ENCODE measurements at places on chromosomes 12 and 14.

- DNase-seq, result no peak
These were observed 242.3 kb upstream of the PDZRN4 start for GRCh38 chr12:40945772-40946171.

- DNase-seq, result no peak
These were observed 18.8 kb upstream of the CATSPERB start for GRCh38 chr14:91750634-91751198.

DNA sequence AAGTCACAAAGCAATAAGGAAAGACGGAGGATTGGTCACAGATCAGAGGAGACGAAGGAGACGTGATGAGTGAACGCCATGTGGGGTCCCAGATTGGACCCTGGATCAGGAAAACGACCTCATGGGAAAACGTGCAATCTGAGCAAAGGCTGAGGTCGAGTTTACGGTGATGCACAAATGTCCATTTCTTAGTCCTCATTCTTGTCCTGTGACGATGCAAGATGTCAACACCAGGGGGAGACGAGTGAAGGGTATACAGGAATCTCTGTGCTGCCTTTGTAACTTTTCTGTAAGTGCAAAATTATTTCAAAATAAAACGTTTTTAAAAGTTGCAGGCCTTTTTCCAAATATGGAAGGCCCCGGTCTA lies 329.8 kb downstream of the MED13L start:
- DNase-seq, result no peak

DNA sequence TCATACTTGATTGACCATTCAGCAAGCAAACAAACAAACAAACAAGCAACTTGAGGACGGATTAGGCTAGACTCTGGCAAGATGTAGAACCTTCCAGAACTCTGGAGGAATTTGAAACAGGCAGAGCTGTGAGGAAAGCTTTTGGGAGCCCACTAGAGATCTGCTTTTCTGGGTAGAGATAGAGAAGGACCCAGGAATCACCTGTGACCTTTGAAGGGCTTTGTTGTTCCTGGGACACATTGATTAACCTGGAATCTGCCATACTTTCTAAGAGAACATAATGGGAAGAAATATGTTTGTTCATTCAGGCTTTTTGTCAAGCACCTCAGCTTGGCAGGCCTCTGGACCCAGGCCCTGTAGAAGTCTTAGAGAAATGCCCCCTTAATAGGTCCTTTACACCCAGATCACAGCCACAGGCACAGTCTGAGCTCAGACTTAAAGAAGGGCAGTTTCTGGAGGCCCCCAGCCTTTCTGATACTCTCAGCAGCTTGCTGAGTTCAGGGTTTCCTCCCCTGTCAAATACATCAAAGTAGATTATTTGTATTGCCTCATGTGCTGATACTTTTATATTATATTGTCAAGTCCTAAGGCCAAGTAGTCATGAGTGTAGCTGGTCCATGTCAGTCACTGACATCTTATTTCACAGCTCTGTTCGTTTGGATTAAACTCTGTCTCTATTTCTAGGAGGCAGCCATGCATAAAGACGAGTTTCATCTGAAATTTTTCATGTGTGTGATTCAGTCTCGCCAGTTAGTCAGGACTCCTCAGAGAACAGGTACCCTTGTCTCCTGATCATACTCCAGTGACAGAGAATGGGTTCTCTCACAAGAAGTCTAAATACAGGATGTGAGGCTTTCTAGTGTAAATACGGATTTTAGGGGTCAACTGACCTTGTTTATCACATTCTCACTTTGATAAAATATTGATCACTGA lies 1.1 kb upstream of the SENP1 start:
- DNase-seq, result no peak

DNA sequence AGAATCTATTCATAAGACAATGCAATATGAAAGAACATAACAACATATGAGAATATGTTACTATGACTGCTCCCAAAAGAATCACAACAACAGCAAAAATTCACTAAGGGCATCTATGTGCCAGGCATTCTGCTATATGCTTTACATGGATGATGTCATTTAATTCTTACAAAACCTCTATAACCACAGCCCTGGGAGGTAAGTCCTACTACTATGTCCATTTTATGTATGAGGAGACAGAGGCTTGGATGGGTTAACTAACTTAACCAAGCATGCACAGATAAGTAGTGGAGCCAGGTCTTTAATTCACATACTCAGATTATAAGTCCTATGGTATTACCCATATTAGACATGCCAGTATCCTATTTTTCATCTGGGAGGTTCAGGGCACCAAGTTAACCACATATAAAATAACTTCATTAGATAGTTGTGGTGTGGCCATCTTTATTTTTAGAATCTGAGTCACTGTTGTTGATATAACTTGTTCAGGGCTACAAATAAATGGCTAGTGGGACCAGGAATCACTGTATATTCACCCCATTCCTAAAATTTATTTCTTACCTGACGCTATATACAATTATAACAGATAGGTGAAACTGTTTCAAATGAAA lies 33.2 kb upstream of the RAD51AP1 start:
- DNase-seq, result no peak

DNA sequence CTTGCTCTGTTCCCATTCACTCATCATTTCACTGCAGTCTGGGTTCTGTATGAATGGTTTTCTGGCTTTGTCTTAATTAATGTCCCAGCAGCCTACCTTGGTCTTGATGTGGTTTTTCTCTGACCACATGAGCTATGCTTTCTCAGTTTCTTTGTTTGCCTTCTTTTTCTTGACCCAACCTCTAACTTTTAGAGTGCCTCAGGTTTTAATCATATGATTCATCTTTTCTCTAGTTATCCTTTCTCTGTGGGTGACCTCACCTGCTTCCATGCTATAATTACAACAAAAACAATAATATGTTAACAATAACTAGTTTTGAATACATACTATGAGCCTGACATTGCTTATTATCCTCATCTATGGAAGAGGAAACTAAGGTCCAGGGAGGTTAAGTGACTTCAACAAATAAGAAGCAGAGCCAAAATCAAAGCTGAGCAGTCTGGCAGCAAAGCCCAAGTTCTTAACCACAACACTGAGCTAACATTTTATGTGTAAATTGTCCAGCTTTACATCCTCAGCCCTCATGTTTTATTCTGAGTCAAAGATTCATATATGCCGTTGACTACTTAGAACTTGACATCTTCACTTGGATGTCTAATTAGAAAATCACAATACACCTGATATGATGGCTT lies 4.7 kb upstream of the EPYC start:
- no peak for DNase-seq
